Upper lobe of left lung (tissue), 6 donors: ENCODE measurements at places on chromosomes 7 and 10.

DNA sequence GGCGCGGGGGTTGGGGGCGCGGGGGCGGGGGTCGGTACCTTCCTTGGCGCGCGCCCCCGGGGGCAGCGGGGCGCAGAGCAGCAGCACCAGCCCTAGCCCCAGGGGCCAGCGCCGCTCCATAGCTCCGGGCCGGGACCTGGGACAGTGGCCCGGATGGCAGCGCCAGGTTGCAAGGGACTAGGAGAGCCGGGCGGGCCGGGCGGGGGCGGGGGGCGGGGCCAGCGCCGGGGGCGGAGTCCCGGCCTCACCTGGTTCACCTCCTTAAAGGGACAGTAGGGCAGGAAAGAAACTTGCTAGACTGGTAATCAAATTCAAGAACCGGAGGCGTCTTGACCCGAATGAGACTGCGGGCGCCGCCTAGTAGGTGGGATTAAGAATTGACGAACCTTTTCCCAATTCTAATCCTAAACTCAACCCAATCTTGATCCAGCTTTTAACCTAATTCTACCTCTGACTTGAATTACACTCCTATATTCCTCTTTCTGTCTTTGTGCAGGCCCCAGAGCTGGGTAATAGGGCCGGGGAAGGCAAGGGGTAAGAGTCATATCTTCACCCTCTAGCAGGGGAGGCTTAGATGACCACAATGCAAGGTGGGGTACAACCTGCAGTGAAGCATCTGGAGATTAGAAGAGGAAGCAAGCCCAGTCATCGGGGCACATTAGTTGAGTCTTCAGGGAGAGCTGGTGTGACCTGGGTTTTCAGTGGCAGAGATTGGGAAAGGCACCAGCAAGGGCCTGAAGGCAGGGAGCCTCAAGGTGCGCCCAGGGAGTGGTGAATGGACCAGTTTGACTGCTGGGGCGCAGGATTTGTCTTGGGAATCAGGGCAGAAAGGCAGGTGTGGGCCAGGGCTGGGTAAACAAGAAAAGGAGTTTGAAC, at the start of gene EPHA1:
EPHA1 (minus strand) TSS at position 171 of the 876 bp plus-strand sequence; CDS start at position 120, 51 bp downstream.
- DNase-seq: peak; percentile 74

DNA sequence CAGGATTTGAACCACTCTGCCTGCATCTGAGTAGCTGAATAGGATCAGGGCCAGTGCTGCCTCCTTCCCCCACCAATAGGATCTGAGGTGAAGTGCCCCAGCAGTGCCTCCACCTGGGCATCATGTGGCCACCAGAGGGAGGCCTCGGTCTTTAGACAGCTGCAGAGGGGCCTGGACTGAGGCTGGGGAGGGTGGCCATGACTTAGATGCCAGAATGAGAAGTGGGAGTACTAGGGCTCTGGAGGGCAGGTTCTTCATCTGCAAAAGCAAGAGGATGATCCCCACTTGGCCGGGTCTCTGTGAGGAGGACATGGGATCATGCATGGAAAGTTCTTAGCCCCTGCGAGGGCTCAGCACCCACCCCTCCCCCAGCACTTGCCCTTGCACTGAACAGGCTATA, 56.9 kb downstream of the NEUROG3 start:
- no peak for DNase-seq

GRCh38 chr10:20457649-20458048, 439.5 kb downstream of the NEBL start:
- DNase-seq: no peak

DNA sequence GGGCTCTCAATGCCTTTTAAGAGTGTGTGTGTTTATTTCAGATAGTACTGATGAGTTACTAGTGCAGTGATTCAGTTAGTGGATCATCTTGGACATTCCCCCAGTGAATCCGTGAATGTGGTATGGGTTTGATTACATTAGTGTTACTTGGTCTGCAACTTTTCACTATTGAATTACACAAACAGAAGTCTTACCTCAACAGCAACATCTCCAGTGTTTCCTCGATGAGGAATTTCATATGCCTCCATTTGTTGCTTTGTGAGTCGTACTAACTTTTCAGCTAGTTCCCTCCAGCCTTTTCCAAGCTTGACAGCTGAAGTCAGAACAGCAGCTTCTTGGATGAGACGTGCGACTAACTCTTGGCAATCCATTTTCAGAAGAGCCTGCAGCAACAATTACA, 63.2 kb downstream of the MACC1 start:
- DNase-seq: no peak

- no peak for DNase-seq
Measured at GRCh38 chr7:100892364-100893317, 3.0 kb downstream of the ACHE start.
